ENCODE measurements at places on chromosomes 7 and 10. TPM values are rescaled to one million over a fixed set of nuclear protein-coding genes. Genes with fewer than 3 reads are reported as not detected.

- no peak for DNase-seq
Observed at GRCh38 chr10:3125527-3126170, 46.9 kb downstream of the PITRM1 start.

The VENTX gene
- total RNA-seq = not detected

The PAX2 gene
- total RNA-seq = not detected

GRCh38 chr7:89123871-89124270, 328.3 kb upstream of the TEX47 start:
- DNase-seq = no peak

DNA sequence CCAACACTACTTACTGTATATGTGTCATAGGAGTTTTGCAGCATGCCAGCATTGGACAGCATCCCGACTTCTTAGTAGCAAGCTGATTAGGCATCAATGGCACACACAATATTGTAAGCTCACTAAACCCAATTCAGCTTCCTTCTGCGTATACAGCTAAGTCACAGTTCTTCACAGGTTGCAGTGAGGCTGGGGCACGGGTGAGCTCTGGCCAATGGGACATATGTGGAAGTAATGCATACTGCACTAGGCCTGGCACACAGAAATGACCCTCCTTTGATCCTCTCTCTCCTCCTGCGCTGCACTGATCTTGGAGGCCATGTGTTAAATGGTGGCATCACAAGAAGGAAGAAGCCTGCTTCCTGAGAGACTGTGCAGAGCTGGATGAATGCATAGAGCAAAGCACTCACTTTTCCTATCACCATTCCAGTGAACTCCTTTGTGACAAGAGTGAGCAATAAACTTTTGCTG, 11.9 kb downstream of the RAB11FIP2 start:
- no peak for DNase-seq

DNA sequence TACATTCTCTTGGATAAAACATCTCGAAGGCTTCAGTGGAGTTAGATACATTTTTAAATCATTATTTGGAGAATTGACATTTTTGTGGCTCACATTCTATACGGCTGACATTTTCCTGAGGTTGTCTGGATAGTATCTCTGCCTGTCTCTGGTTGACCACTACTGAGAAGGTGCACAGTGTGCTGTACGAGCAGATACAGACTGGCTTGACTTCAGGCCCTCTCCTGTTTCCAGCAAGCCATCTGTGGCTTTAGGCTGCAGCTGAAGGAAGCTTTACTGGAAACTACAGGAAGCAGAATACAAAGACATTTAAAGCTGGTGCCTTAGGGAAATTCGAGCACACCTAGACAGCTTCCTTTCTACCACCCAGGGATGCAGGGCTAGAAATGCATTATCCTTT, 39.3 kb upstream of the RSU1 start:
- no peak for DNase-seq

DNA sequence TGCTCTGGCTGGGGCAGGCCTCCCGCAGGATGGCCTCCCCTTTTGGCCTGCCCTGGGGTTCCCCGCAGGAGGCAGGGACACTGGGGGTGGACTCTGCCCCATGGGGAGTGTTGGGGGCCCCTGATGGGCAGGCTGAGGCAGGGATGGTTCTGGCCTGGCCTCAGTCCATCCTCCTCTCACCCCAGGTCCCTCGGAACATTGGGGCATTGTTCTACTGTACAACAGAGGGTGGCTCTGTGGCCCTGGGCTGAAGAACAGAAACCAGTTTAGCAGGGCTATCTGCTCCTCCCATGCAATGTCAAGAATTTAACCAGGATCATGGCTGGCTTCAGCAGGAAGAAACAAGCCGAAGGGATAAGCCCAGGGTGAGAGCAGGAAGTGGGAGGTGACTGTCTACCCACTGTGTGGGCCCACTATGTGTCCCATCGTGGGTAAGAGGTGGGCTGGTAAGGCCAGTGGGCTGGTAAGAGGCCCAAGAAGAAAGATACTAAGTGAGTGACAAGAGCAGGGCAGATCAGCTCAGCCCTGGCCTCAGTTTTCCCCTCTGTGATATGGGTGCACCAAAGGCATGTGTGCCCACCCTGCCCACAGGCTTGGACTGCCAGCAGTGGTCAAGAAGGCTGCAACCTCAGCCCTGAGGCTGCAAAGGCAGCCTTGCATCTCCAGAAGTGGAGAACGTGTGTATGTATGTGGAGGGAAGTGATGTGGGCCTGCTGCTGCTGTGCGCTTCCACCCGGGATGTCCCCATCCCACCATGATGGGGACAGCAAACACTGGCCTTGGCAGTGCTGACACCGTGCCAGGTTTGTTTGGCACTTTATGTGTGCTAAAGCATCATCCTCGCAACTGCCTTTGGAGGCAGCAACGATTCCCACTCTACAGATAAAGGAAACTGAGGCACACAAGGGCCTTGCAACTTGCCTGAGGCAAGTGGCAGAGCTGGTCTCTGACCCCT, 138.9 kb downstream of the SH3PXD2A start:
- no peak for DNase-seq
